Activated naive CD4-positive, alpha-beta T cell treated with anti-CD3 and anti-CD28 coated beads, Interleukin-2, amount 50 U/mL, for 72 hours (primary cell): ENCODE measurements at places on chromosomes 1 and 21. TPM values are rescaled to one million over a fixed set of nuclear protein-coding genes. Genes with fewer than 3 reads are reported as not detected.
A peak's percentile ranks its signal among the peaks of the same experiment; 100 is the strongest.

Gene CHIA
- total RNA-seq, result not detected

- DNase-seq, result no peak
Observed at GRCh38 chr1:200629876-200630514, 9.4 kb upstream of the KIF14 start.

- DNase-seq, result no peak
Observed at GRCh38 chr1:41161846-41162245, 80.3 kb downstream of the SCMH1 start.

Gene IGSF21
- not detected for total RNA-seq

DNA sequence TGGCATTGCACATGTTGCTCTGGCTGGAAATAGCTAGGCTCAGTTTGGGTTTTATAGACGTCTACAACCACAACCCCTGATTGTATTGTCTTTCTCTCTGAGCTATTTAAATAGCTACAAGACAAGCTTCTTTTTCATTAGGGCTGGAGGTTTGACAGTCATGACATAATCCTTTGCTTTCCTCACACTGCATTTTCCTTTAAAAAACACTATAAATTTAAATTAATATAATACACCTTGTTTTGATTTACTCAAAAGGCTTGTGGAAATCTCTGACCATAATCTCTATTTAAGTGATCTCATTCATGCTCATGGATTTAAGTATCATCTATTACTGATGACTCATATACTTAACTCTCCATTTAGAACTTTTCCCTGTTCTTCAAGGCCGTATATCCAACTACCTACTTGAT, 50.4 kb upstream of the PTGFR start:
- no peak for DNase-seq

- no peak for DNase-seq
Observed at GRCh38 chr1:48730164-48730910, 46.4 kb downstream of the BEND5 start.

DNA sequence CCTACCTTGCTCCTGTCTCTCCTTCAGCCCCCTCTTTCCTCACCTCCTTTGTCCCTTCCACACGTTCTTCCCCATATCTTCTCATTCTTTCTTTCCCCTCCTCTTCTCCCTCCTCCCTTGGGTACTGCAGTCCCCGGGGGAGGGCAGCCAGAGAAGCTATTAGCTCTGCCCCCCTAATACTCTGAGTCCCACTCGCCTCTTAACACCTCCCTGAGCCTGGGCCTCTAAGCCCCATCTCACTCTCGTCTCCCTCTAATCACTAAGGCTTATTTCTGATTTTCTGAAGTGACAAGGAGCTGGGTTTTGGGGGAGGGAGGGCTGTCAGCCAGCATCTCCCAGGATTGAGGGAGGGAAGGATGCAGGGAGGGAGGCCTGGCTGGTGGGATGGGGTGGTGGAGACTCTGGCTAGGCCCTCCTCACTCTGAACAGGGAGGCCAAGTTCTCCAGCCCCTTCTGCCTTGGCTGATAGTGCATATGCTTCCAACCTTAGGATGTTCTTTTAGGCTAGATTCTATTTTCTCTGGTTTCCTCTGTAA, 25.6 kb upstream of the DMBX1 start:
- DNase-seq, result no peak

Gene NPHP4
- 22.5 TPM for total RNA-seq

DNA sequence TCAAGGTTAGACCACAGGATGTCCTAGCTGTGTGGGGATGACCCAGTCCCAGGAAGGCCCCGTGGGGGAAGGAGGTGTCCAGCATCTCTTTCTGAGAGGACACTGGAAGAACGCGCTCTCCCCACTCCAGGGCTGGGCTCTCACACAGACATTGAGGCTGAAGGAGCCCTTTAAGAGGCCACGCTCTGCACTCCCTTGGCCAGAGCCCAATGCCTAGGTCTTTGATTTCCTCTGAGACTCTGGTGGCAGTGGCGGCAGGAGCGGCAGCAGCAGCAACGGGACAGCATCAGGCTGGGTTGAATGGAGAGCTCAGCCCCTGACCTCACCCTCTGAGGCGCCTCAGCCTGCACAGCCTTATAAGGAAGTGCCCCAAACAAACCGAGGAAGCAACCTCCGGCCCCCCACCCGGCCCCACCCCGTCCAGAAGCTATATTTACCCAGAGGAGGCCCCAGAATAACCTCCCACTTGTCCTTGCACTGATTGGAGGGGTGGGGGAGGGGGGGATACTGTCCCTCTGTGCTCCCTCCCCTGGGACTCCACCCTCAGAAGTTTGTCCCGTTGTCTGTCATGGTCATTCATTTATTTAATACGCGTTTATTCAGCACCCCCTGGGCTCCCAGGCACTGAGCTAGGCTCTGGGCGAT, 12.3 kb downstream of the NES start:
- DNase-seq, result no peak

DNA sequence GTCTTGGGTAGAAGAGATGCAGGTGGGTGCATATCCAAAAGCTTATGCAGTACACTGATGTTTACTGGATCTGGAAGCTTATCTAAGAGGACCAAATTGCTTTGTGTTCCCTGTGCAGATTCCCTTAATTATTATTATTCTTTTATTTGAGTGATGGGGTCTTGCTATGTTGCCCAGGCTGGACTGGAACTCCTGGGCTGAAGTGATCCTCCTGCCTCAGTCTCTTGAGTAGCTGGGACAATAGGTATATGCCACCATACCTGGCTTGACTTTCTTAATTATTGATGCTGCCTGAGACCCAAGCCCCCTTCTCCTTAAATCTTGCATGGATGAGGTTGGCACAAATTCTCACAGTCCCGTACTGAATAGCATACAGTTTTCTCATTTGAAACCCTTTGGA, 83.0 kb downstream of the MACF1 start:
- DNase-seq, result no peak

Gene FGR
- 0.68 TPM for total RNA-seq

DNA sequence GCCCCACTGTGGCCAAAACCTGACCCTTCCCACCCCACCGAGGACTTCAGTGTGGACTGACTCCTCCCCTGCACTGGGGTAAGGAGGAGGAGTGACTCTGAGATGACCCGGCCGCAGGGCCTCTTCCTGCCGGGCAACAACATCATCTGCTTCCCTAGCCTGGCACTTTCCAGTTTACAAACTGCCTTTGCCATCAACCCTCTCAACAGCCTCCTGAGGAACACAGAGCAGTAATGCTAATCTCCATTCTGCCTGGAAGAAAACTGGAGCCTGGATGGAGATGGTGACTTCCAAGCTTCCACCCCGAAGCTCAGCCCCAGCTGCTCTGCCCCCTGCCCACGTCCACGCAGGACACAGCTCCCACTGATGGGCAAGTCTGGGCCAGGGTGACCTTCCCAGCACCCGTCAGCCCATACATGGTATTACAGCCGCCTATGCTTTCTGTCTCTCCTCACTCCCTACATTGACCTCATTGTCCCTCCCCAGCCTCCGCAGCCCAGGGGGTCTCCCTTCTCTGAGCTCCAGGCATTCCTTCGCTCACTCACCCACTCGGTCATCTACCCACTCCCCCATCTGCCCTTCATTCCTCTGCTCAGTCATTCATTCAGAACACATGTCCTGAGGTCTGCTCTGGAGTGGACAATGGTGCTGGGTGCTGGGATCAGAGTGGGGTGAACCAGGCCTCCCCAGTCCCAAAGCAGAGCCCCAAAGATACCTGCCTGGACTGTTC, 34.2 kb downstream of the RAP1GAP start:
- no peak for DNase-seq

- DNase-seq, result no peak
Observed at GRCh38 chr1:245956225-245956624, 550.9 kb downstream of the SMYD3 start.

DNA sequence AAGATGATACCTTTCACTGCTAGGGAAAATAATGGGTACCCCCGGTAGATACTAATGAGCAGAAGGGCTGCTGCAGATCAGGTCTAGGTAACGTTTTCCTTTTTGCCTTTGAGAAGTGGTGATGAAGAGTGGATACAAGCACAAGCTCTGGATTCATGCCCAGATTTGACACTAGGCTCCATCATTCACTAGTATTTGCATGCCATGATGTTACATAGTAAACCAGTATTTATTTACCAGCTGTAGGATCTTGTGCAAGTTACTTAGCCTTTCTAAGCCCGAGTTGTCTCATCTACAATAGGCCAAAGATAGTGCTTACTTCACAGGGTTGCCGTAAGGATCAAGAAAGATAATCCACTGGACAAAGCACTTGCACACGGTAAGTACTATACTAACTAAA, 14.2 kb downstream of the PTPN14 start:
- DNase-seq, result no peak

Gene EFNA3
- total RNA-seq, result 1.7 TPM

- DNase-seq, result no peak
Observed at GRCh38 chr1:226034482-226034881, 28.0 kb upstream of the H3-3A start.

GRCh38 chr1:159067699-159068621, 8.6 kb downstream of the AIM2 start:
- no peak for DNase-seq

Gene CLCA1
- not detected for total RNA-seq

DNA sequence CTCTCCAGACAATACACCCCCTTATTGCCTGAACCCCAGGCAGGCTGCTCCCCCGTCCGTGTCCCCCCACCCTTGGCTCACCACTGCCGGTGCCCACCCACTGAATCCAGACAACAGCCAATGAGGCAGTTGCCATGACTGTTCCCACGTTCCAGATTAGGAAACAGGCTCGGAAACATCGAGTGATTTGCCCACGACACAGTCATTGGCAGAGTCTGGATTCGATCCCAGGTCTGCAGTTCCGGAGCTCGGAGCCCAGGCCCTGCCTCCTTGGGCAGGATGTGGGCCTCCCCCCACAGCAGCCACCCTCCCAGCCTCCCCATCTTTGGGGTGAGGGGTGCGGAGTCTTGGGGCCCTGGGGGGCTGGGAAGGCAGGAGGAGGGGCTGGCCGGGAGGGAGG, 20.3 kb upstream of the CLSTN1 start:
- no peak for DNase-seq

GRCh38 chr1:200962631-200963030, 60.9 kb downstream of the KIF21B start:
- DNase-seq, result no peak

DNA sequence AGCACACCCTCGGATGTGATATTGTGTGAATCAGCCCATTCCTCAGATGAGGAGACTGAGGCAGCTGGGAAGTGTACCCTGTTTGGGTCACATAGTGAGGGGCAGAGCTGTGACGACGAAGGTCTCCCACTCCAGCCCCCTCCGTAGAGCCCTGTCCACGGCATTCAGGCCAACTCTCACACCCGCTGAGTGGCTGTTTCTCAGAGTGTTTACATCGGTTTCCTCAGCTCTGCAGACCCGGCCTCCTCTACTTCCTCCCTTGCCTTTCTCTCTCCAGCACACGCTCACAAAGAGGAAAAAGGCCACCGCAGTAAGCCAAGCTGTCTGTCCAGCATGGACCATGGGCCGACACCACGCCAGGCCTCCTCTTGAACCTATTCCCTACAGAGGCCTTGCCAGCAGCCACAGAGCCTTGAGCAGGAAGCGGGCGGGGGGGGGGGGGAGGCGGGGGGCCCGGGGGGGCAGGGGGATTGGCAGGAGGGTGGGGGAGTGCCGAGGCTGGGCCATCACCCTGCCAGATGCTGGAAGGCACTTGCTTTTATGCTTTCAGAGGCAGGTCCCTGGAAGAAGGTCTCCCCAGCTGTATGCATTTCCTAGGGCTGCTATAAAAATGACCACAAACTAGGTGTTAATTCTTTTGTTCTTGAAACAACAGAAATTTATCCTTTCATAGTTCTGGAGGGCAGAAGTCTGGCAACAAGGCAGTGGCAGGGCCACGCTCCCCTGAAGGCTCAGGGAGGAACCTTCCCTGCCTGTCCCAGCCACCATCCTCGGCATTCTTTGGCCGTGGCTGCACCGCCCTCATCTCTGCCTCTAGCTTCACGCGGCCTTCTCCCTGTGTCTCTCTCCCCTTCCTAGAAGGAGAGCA, 178.4 kb downstream of the PSMG1 start:
- no peak for DNase-seq

- no peak for DNase-seq
Observed at GRCh38 chr1:22105611-22106207, 37.2 kb downstream of the WNT4 start.

- DNase-seq, result peak; percentile 1
Observed at GRCh38 chr1:226679262-226679661, 59.8 kb downstream of the ITPKB start.

Gene LAPTM5
- total RNA-seq, result 298 TPM

Gene CFHR5
- total RNA-seq, result not detected

- no peak for DNase-seq
Observed at GRCh38 chr1:34768856-34769255, 9.3 kb downstream of the GJB4 start.

Gene ZNF678
- 8.5 TPM for total RNA-seq

- DNase-seq, result no peak
Observed at GRCh38 chr1:113325022-113325421, 65.3 kb upstream of the MAGI3 start.

Gene LAMC2
- total RNA-seq, result not detected

DNA sequence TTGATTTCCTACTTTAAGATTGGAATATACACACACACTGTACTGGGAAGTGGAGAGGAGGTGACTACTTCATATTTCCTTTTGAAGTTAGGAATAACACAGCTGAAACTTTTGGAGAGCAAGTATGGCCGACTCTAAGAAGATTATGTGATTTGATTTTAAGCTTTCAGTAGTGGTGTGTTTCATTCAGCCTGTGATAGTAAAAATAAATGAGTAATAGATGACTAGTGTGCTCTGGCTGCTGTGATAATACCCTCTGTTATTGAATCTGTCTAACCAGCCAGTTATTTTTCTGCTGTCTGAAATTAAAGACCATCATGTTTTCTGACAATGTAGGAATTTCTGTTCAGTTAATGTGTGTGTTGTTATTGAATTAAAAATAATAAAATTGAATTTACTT, 48.3 kb downstream of the CTTNBP2NL start:
- no peak for DNase-seq

Gene FAM89A
- total RNA-seq, result 8.5 TPM

DNA sequence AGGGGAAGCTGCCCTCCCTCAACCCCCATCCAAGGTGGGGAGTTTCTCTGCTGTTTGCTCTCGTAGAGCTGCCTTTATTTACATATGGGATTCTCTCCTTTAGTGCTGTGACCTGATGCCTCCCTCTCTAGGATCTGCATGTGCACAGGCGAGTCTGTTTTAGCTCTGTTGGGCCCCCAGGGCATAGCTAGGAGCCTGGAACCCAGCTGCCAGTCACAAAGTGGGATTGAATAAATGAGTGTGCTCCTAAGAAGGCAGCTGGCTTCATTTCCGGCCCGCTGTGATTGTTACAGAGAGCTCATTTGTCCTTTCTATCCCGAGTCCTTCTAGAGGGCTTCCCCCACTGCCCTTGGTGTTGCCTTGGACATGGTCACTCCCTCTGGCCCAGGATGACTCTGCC, 176.6 kb downstream of the GRIK3 start:
- DNase-seq, result no peak

GRCh38 chr1:7462617-7463016, 308.5 kb upstream of the VAMP3 start:
- no peak for DNase-seq

DNA sequence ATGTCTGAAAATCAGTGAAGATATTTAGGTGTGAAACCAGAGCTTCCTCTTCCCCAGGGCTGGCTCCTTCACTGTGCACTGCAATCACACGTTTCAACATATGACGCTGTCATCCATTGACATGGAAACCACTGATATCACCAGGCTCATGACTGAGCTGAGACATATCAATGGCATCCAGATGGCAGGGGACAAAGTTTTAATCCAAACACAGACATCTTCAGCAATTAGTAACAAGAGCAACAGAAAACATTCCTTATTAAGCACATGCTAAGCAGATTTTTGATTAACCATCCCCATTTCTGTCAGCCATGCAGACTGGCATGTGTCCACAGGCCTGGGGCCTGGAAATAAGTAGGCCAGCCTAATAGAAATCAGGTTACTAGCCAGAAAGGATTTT, 108.0 kb upstream of the ADAR start:
- DNase-seq, result no peak
